ENCODE measurements at places on chromosomes 3 and 15.

DNA sequence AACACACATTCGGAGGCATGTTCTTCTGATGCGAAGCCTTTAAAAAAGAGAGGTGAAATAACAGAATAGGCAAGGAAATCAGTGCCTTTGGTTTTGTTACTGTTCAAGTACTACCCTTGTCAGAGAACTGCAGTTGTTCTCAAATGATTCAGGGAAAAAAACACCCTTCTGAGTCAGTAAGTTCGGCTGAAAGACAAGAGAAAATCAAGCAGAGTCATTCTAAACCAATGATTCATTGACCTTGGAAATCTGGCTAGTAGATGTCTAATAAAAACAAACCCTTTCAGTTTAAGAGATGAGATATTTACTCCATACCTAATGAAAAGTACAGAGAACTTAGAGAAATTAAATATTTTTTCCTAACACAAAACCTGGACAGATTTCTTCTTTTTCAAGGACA lies 72.7 kb upstream of the ABI3BP start:
- DNase-seq = peak; percentile 91

GRCh38 chr15:98924401-98925049 lies 83.1 kb downstream of the PGPEP1L start:
- DNase-seq = no peak

DNA sequence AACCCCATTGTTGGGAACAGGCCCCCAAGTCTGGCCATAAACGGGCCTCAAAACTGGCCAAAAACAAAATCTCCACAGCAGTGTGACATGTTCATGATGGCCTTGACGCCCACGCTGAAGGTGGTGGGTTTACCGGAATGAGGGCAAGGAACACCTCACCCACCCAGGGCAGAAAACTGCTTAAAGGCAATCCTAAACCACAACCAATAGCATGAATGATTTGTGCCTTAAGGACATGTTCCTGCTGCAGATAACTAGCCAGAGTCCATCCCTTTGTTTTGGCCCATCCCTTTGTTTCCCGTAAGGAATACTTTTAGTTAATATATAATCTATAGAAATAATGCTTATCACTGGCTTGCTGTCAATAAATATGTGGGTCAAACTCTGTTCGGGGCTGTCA lies 47.7 kb downstream of the KLHDC8B start:
- no peak for DNase-seq

DNA sequence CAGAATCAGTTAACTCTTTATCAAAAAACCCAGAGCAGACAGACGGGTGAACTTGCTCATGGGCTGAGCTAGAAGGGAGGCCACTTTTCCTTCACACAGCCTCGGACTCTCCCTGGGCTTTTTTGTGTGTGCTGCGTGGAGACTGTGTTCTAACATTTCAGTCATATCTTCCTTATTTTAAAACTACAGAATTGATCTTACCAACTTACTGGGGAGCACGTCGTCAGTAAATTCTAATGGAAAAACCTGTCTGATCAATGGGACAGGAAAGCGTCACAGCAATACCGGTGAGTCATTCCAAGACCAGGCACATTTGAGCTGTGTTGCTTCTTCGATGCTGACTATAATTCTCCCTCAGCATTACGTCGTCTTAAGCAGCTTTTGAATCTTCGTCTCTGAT lies 145.1 kb downstream of the LPP start:
- DNase-seq = no peak

DNA sequence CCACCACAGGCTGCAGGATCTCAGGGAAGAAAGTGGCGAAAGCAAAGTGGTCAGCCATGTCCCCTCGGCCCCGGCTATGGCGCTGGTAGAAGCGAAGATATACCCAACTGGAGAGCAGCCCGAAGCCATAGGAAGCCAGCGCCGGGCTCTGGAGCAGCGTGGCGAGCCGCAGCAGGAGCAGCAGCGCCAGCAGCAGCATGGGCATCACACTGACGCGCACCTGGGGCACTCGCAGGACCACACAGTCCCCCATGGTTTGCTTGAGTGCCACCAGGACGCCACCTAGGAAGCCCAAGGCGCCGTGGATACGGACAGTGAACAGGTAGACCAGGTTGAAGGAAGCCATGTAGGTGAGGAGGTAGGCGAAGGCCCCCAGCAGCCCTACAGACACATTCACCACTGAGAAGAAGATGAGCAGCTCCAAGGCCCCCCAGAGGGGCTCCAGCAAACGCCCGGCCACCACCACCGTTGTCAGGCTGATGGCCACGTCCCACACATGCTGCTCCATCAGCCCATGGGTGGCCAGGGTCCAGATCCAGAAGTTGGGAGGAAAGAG lies 888 bp downstream of the TMEM115 start:
- no peak for DNase-seq

GRCh38 chr3:41629986-41630385 lies 331.9 kb downstream of the ULK4 start:
- no peak for DNase-seq

DNA sequence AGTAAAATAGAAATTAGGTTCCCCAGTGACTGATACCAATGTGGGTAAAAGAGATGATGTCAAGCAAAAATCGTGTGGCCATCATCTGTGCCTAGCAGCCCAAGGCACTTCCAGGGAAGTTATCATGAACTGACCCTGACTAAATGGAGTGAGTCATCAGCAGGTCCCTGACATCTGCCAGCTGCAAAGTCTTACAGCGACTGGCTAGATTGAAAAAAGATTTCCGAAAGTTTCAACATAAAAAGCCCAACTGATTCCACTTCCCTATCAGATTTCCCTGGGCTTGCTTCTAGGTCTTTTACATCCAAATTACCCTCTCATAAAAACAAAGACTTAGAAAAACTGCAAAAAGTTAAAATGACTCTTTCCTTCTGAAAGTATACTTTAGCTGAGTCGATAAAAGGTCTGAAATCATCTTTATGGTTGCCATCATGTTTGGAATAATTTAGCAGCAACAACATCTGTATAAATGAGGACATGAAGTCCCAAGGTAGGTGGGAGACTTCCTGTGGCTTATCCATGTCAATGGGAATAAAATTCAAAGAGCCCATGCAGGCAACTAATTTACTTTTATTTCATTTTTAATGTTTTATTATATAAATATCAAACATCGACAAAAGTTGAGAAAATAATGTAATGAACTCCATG lies 342.8 kb downstream of the ERC2 start:
- DNase-seq = peak; percentile 68

- no peak for DNase-seq
These were observed 133.5 kb downstream of the APBA2 start for GRCh38 chr15:29018995-29019976.

GRCh38 chr3:67599821-67600220 lies 54.6 kb downstream of the SUCLG2 start:
- DNase-seq = peak; percentile 9
